Esophagus mucosa (tissue), 1 donor: ENCODE measurements at places on chromosomes 1 and 21.

DNA sequence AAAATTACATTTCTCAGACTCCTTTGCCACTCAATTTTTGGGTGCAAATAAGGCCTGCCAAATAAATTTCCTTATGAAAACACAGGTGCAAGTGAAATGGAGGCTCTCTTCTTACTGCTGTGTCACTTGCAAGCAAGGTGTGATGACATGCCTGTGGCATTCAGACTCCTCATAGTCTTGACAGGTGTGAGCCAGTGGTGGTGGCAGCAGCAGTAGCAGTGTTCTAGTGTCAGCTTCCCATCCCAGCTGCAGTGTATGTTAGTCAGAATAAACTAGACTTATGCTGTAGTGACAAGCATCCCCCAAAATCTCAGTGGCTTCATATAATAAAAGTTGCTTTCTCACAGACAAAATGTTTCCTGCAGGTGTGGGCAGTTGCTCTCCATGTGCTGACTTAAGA lies 3.8 kb upstream of the EEIG2 start:
- ATAC-seq = peak; percentile 19

- ATAC-seq = no peak
Measured at GRCh38 chr1:11318982-11319381, 46.0 kb downstream of the UBIAD1 start.

- no peak for ATAC-seq
Measured at GRCh38 chr1:10726355-10726754, 70.1 kb downstream of the CASZ1 start.

- no peak for ATAC-seq
Measured at GRCh38 chr1:221837896-221838295, 96.0 kb upstream of the DUSP10 start.

GRCh38 chr21:26099610-26100219 lies 70.9 kb downstream of the APP start:
- ATAC-seq = peak; percentile 61

GRCh38 chr1:239735111-239735510 lies 348.7 kb downstream of the CHRM3 start:
- ATAC-seq = no peak

- ATAC-seq = no peak
Measured at GRCh38 chr1:177310326-177310725, 139.6 kb downstream of the BRINP2 start.

DNA sequence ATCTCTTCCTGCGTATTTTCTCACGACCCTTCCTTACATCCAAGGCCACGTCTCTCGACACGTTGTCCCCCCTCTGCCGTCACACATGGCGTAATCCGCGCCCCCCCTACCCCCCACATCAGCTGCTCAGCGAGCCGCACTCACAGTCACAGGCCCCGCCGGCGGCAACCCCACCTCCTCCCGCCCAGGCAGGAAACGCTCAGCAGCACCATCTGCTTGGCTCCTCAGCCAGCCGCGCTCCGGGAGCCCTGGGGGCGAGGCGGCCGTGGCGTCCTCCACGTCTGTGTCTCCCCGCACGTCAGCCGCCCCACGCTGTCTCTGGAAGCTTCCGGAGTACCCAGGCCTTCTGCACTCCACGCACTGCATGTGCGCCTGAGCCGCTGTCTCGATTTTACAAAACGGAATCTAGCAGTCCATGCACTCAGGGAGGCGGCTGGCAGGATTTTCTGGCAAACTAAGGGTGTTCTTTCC lies 64.6 kb downstream of the SIK1 start:
- peak; percentile 62 for ATAC-seq

GRCh38 chr1:7988576-7988975 lies 27.1 kb downstream of the PARK7 start:
- no peak for ATAC-seq

- no peak for ATAC-seq
Measured at GRCh38 chr1:160540859-160541233, 17.8 kb upstream of the SLAMF6 start.

GRCh38 chr1:167862432-167863076 lies 51.4 kb downstream of the ADCY10 start:
- ATAC-seq = no peak

DNA sequence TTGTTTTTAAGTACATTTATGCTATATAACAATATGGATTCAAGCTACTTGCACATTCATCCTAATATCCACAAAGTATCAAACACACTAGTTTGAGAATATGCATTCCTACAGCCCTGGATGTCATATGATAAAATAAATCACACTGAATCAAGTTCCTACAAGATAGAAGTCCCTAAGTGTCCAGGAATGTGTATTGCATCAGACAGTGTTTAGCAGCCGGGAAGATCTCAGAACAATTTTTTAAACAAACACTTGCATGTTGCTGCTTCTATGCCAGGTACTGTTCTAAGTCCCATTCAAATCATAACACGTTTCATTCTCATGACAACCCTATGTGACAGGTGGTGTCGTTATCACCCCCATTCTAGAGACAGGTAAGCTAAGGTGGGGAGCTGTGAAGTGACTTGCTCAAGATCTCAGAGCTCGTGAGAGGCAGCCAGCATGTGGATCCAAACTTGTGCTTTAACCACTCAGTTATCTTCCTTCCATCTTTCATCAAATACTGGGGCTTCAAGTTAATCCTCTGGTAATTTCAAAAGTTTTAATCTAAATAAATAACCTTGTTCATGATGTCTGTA lies 68.3 kb upstream of the KIF26B start:
- peak; percentile 22 for ATAC-seq

DNA sequence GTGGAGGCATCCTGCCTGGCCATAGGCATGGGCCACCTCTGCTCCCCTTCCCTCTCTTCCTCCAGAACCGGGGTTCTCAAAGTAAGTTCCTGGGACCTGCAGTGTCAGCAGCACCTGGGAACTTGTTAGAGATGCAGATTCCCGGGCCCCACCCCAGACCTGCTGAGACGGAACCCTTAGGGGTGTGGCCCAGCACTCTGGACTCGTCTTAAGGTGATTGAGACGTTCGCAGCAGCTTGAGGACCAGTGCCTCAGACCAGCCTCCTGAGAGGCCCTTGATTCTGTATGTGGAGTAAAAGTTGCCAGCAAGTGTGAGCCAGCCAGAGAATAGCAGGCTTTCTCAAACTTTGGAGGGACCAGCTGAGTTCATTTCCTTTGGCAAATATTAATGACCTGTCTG lies 14.2 kb downstream of the COQ8A start:
- ATAC-seq = no peak

DNA sequence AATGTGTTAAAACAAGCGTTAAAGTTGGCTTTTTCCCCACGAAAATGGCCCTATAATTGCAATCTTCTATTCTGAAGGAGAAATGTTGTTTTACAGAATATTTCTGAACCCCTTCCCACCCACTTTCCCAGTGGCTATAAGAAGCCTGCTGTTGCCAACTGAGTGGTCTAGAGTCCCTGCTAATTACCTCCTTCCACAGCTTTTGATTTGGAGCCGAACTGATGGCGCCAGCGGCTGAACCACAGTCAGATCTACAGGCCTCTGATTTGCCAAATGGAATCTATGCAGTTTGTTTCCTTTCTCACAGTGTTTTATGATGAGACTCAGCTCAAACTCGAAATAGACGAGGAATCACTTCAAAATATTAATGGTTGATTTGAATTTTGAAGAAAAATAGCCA lies 76.0 kb upstream of the C1orf105 start:
- ATAC-seq = no peak

GRCh38 chr21:44024887-44025353 lies 12.8 kb downstream of the TRAPPC10 start:
- peak; percentile 88 for ATAC-seq

- ATAC-seq = no peak
Measured at GRCh38 chr21:32173121-32173724, 105.6 kb downstream of the MIS18A start.

GRCh38 chr1:53061123-53061858 lies 722 bp upstream of the PODN start:
- no peak for ATAC-seq

DNA sequence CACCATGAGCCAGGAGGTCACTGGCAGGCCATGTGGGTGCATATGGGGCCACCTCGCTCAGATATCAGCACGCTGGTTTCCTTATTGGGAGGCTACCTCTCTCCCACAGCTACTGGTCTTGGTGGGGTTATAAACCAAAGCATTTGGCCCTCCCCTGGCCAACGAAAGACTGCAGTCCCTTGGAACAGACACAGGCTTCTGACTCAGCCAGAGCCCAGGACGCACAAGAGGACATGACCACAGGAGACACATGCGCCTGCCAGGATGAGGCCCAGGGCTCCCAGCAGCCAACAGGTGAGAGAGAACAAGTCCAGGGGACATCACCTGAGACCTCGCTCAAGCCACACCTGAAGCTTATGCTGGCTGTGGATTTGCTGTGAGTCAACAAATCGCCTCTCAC lies 13.8 kb downstream of the NPHP4 start:
- ATAC-seq = no peak

DNA sequence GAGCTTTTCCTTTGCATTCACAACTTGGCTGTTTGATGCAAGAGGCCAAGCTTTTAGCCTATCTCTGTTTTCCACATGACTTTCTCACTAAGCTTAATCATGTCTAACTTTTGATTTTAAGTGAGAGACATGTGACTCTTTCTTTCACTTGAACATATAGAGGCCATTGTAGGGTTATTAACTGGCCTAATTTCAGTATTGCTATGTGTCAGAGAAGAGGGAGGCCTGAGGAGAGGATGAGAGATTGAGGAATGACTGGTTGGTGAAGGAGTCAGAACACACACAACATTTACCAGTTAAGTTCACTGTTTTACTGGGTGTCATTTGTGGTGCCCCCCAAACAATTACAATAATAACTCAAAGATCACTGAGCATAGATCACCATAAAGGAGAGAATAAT lies 193.5 kb downstream of the CYYR1 start:
- ATAC-seq = no peak

GRCh38 chr21:21163904-21164303 lies 165.7 kb downstream of the NCAM2 start:
- no peak for ATAC-seq

DNA sequence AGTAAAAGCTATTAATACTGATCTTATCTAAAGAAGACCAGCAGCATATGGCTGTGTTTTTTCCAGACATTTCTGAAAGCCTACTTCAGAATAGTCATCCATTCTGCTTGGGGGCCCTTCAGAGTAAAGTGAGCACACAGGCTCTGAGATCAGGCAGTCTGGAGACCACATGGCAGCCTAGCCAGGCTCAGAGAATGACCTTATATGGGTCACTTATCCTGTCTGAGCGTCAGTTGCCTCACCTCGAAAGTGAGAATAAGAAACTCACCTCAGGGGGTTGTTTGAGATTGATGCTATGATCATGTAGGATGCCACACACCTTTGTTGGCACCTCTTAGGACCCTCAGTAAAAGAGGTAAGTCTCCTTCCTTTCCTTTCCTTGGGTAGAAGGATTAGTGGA lies 270.4 kb downstream of the GRIK1 start:
- ATAC-seq = no peak

GRCh38 chr1:200808846-200809245 lies 63.9 kb upstream of the GPR25 start:
- ATAC-seq = no peak

DNA sequence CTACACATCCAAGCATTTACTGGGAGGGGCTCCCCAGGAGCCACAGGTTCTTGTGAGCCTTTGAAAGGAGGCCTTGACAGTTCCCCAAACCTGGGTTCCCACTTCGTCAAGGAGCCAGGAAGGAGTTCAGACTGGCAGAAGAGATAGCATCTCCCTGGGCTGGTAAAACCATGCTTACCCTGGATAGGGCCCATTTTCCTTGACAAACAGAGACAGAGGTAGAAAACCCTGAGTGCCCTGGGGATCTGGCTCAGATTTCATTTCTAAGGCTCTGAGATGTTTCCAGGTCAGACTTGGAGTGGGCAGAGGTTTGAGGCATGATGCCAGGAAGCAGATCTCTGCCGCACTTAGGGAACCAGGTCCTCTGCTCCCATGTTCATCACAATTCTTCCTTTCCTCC lies 2.7 kb downstream of the ETNK2 start:
- ATAC-seq = no peak

DNA sequence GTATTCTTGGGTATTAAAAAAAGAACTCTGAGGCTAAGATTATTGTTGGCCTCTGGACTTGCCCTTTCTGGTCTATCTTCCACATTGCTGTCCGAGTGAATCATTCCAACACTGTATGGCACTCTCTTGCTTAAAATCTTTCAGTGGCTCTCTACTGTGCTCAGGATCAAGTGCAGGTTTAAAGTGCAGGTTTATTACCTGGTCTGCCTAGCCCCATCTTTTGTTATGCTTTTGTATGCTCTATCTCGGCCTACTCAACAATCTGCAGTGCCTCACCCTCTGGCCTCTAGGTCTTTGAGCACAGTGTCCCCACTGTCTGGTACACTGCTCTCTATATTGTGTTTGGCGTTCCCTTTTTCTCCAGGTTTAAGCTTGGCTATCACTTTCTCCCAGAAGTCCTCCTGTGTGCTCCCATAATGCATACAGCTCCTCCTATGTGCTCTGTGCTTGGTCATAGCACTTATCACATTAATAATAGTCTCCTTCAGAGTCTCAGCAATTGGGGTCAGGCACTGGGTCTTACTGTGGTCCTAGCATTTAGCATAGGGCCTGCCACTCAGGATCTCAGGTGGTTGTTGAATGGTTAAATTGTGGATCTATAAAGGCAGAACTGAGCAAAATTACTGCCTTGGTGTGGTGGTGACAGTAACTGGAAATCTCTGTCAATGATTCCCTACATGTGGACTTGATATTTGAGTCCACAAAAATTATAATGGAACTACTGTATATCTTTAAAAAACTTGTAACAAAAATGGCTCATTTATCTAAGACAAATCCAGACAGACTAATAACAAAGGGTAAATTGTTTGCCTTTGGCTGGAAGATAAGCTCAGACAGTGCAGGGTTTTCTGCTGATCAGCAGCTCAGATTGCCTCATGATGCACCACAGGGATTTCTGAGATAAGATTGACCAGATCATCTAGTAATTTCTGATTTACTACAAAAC lies 10.6 kb upstream of the LDLRAD1 start:
- ATAC-seq = no peak

GRCh38 chr1:89894210-89895201 lies 73.7 kb downstream of the LRRC8D start:
- no peak for ATAC-seq

DNA sequence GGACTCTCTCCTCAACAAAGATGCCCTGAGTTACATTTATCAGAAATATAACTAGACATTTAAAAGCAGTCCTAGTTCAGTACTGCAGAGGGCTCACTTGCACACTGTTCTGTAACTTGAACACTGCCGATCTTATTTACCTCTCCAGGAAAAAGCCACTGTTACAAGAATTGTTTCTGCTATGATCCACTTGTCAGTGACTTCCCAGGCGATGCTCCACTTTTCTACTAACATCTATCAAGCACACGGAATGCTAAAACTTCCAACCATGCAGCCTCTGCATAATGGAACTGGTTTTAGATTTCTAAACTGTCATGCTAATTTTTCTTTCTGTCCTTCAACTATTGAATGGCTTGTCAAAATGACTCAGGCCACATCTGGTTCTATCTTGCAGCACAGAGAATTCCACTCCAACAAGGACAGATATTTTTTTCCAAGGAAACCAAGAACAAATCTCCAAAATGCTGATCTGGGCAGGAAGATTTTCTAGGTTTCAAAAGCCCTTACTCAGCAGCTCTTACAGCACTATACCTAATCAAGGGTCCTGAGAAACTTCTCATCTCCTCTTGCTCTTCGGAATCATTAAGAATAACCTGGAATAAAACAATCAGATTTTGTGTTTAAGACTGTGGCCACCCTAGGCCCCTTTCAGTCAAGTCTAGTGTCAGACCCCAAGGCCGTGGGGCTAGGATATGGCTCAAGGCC lies 9.9 kb downstream of the SEC16B start:
- peak; percentile 50 for ATAC-seq
